ENCODE measurements at places on chromosomes 7 and 10.

DNA sequence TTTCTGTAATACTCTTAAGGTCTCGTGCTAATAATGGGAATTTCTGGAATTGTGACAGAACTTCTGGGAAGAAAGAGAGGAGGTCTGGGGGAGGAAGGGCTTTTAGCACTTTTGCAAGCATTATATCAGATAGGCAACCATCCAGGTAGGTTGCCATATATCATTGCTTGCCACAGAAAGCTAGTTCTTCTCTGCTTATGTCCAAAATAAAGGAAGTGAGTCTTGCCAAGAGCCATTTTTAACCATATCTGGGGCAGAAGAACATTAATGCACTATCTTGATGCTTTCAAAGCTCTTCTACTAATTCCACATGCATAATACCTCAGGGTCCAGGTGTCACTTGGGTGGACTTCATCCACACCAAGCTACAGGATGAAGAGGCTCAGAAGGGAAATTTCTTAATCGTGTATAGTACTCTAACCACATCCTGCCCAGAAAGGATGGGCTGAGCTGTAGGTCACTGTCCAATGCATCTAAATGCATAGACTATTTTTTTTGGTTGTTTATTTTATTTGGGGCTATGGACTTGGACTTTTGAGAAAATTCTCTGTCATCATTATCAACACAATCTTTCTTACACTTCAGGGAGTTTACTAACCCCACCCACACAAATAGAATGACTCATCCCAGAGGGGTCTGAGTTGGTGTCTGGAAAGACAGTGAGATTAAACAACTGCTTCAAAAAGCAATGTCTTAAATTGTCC lies 68.9 kb upstream of the ADO start:
- DNase-seq, result no peak

DNA sequence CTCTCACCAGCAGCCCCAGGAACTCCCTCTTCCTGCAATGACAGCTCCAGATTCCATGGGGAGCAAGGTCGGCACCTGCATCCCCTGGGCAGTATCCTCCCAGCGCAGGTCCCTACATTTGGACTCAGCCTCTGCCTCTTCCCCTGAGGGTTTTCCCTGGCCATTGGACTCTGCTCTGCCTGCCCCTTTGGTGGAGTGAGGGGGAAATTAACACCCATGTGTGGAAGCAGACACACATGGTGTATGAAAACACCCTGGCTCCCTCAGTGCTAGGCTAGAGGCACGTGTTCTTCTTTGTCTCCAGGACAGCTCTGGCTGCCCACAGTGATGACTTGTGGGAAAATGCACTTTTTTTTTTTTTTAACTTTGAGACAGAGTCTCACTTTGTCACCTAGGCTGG lies 8.4 kb downstream of the PRF1 start:
- DNase-seq, result no peak

DNA sequence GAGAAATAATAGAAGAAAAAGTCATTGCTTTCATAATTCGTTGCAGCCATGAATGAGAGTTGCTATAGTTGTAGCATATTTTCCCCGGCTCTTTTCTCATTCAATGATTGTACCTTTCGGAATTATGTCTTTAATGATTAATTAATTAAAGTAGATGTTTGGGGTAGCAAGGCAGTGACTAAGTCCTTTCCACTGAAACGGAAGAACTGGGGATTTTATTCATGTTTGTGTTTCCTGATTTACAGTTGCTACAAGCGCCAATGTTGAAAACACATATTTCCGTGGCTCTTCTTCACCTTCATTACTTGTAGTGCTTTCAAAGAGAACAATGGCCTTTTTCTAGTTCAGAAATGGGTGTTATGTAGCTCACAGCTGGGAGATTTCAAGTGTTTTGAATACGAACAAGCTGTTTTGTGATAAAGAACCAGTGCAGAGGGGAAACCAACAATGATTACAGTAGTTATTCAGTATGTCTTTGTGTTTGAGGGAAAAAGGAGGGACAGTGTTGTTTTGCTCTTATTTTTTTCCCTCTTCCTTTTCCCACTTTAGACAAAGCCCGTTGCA lies 153.5 kb downstream of the NSUN6 start:
- no peak for DNase-seq

GRCh38 chr7:2404714-2405119 lies 1.3 kb downstream of the CHST12 start:
- DNase-seq, result no peak

DNA sequence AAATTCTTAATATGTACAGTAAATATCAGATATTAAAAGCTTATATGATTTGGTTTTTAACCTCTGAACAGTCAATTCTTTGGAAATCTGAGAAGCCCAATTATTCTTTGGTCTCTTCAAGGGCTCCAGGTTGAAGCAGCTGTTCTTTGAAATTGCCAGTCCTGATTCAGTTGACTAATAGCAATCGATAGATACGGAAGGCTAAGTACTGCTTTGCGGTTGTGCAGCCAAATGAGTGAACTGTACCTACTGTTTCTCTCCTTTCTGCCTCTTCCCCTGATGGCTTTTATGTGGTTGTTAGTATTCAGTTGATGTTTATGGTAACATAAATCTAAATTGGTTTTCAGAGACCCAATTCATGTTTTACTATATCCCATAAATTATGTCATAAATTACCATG lies 103.1 kb upstream of the RPA3 start:
- DNase-seq, result no peak

DNA sequence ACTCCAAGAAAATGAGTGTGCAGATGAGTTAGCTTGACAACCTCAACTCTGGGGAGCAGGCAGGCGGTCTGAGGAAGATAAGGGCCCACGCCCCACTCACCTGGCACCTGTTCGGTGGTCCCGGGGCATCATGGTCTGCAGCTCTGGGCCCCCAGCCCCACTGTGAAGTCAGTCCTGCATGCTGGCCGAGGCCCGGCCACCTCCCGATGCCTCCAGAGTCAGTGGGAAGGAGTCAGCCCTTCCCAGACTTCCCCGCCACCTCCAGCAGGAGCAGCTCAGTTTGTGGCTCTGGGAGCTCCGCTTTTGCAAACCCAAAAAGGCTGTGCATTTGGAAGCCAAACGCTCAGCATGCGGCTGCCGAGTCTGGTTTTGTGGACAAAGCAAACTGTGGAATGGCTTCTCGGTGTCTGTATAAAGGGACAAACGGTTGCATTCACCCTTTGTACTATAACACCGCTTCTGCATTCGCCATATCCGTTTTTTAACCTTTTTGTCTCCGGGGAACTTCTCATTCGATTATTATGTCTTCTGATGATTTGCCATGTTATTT lies 167.3 kb downstream of the CCDC3 start:
- no peak for DNase-seq

- DNase-seq, result no peak
Measured at GRCh38 chr10:28922127-28922526, 244.8 kb downstream of the BAMBI start.

- DNase-seq, result no peak
Measured at GRCh38 chr7:99839287-99840021, 11.6 kb downstream of the CYP3A43 start.

DNA sequence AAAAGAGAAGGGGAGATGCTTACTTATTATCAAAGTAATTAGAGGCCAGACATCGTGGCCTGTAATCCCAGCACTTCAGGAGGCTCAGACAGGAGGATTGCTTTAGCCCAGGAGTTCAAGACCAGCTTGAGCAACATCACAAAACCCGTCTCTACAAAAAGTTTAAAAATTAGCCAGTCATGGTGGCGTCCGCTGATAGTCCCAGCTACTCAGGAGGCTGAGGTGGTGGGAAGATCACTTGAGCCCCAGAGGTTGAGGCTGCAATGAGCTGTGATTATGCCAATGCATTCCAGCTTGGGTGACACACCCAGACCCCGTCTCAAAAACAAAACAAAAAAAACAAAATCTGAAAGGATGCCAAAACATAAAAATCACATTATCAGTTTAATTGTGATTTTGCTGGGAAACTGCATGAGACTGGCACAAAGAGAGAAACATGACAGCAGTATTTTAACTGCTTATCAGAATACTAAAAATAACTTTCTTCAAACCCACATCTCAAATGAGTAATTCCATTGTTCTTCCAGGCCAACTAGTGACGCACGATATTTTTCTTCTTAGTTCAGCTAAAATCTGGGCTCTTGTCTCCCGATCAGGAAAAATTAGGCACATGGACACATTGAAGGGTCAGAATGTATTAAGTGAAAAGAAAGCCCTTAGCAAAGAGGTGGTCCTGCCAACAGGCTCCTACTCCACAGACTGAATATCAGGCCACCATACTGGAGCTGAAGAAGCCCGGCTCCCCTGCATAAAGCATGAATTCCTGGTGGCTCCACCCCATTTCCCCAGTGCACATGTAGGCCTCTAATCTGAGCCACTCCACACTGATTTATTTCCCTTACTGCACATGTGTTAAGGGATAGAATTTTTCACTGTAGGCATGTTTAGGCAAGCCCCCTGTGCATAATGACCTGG lies 9.6 kb upstream of the CCM2 start:
- no peak for DNase-seq

GRCh38 chr7:105337529-105337928 lies 51.2 kb downstream of the SRPK2 start:
- no peak for DNase-seq

- no peak for DNase-seq
Measured at GRCh38 chr7:69738396-69738951, 140.2 kb downstream of the AUTS2 start.

DNA sequence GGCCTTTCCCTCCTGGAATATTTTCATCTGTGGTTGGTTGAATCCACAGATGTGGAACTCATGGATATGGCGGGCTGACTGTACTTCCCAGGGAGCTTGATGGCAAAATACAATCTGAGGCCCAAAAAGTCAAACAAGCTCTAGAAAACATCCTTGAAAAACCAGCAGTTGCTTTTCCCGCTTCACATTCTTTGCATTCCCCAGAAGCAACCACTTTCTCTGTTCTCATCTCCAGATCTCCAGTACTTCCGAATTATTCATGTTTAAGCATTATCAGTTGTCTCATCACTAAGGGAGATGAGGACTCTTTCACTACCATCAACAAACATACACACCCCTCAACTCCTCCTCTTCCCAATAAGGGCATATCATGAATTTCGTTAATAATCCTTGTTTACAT lies 55.3 kb downstream of the KIF5B start:
- DNase-seq, result no peak

DNA sequence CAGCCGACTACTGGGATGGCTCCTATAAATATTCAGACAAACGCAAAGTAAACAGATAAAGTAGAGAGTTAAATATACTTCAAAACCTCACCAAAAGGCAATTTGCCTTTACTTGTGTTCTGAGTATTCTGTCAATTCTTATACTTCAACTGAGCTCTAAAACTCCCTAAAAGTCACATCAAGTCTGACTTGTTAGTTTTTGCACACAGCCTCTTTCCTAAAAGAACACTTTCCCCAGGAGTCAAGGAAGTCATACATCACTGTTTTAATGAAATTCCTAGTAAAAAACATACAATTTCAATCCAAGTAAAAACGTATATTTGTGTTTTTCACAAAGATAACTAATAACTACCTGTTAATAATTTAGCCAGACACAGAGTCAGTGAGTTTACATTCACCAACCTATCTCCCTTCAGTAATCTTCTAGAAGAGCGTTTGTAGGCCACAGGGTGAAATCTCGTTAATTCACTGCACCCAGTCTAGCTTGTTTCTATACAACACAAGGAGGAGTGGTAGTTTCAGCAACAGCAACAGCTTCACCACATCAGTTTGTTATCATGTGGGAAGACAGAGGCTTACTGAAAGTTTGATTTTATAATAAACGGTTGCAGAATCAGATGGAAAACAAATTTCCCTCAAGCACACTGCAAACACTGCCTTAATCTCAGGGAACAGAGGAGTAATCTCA lies 2.7 kb downstream of the COBL start:
- no peak for DNase-seq

DNA sequence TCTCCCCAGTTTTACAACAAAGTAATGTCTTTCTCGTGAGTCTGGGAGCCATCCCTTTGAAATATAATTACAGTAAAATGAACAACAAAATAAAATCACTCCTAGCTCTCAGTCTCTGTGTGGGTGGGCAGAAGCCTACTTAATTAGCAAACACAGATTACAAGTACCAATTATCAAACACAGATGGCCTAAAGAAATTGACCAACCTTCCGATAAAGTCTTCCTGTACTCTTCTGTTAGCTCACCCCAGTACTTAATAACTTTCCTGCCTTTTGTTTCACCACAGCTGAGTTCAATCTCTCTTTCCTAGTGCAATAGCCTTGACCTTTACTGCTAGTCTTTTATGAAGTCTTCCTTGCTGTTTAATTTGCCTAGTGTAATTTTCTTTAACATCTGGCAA lies 719.2 kb upstream of the MBL2 start:
- DNase-seq, result no peak

DNA sequence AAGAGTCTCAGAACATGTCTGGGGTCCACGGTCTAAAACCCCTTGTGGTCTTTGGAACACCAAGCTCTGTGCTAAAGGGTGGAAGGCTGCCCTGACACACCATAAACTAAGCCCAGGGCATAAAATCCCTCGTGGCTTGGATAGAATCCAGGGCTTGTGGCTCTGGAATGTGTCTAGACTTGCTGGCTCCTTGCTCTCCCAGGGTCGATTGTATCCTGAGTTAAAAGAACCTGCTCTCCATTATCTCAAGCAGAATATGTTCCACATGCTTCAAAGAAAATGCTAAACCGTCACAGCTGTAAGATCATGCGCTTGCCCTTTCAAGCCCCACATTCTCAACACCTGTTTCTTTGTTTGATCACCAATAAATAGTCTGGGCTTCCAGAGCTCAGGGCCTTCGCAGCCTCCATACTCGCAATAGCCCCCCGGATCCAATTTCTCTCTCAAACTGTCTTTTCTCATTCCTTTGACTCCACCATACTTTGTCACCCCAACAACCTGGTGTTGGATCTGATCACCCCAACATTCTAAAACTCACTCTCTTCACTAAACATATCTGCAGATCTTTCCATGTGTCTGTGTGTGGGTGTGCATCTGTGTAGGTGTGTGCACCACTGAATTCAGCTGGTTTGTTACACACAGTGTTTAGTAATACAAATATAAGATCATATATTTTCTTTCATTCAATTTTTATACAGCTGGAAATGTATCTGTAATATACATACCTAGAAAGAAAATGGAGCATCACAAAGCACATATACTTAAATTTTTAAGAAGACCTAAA lies 238.5 kb downstream of the ZMYND11 start:
- DNase-seq, result no peak

DNA sequence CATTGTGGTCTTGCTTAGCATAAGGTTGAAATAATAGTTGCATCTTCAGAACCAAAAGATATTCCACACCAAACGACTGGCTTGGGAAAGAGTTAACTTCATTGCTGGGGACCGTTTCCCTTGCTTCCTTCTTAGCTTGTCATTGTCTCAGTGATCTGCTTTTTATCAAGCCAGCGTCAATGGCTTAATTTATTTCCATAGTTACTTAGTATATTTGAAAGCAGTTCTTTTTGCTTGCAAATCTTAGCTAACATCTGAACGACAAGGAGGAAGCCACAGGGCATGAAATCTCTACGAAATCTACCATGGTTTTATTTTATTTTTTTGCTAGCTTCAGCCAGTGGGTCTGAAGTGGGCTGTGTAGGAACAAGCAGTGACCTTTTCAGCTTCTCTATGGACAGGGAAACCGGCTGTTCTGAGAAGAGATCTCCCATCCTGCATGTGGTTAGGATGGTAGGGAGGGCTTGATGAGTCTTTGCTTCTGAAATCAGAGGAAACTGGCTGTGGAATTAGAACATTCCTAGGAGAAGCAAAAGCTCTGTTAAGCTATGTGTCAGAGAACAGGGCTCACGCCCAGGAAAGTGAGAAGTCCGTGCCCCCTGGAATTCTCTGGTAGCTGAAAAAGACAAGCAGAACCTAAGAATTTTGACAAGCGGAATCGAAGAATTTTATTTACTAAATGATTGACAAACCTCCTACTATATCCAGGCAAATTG lies 8.0 kb downstream of the SLC18A2 start:
- DNase-seq, result no peak

- no peak for DNase-seq
Measured at GRCh38 chr10:23370106-23370505, 25.5 kb upstream of the C10orf67 start.

- DNase-seq, result no peak
Measured at GRCh38 chr7:82413237-82413636, 30.3 kb downstream of the CACNA2D1 start.
